ENCODE measurements at places on chromosomes 4 and X.

- no peak for DNase-seq
Measured at GRCh38 chr4:36332023-36332781, 50.8 kb downstream of the DTHD1 start.

- DNase-seq = no peak
Measured at GRCh38 chr4:174494726-174495125, 27.6 kb downstream of the HPGD start.

- DNase-seq = no peak
Measured at GRCh38 chr4:186096681-186097165, 7.8 kb upstream of the FAM149A start.

- no peak for DNase-seq
Measured at GRCh38 chr4:52791936-52792335, 40.7 kb upstream of the ERVMER34-1 start.

- no peak for DNase-seq
Measured at GRCh38 chr4:10998846-10999245, 314.3 kb upstream of the CLNK start.

DNA sequence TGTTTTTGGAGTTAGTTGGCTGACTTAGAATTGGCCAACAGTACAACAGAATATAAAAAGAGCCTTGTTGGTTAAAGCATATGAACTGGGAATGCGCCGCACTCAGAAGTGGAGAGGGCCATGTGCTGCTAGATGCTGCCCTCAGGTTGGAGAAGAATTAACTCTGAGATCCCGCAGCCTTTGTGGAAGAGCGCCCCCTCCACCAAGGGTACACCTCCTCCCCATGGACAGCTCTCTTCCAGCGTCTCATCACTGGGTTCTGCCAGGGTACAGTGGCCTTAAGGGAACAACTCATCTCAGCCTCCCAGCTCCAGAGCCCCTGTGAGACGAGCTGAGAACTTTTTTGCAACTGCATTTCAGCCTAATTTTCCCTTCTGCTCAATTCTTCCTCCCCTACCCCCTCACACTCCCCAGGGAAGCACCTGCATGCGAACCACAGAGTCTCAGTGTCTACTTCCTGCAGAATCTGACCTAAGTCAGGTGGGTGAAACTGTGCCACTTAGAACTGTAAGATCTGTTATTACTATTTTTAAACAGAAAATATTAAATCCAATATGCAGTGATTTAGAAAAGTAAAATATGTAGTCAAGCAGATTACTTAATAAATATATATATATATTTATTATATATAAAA is 380.6 kb downstream of the RAB28 start:
- no peak for DNase-seq

- DNase-seq = no peak
Measured at GRCh38 chr4:6408263-6408662, 64.2 kb downstream of the PPP2R2C start.

GRCh38 chr4:126710935-126711334 is 921.8 kb upstream of the INTU start:
- DNase-seq = no peak

GRCh38 chr4:111572470-111572869 is 572.8 kb upstream of the FAM241A start:
- no peak for DNase-seq

GRCh38 chr4:126223784-126224407 is 909.1 kb downstream of the FAT4 start:
- no peak for DNase-seq

DNA sequence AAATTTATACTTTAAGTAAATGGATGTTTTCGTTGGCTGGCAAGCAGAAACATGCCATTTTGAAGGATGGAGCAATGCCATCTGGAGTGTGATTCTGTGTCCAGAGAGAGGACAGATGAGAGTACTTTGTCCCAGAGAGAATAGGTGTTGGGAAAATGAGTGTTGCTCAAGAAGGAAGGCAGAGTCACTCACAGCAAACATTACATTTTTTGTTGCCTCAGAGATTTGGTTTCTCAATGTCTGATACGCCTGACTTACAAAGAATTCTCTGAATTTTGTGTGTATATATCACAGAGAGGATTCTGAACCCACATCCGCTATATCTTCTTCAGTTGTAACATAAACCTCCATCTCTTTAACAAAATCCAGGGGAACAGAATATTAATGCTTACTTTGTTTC is 102.8 kb upstream of the PCDH18 start:
- DNase-seq = no peak

- DNase-seq = peak; percentile 58
Measured at GRCh38 chrX:9873952-9874351, 87.7 kb downstream of the SHROOM2 start.

- DNase-seq = no peak
Measured at GRCh38 chr4:169657470-169658107, 37.2 kb downstream of the CLCN3 start.

- no peak for DNase-seq
Measured at GRCh38 chrX:52415304-52415703, 46.5 kb downstream of the XAGE2 start.

- DNase-seq = no peak
Measured at GRCh38 chr4:151646322-151646721, 114.5 kb downstream of the GATB start.

DNA sequence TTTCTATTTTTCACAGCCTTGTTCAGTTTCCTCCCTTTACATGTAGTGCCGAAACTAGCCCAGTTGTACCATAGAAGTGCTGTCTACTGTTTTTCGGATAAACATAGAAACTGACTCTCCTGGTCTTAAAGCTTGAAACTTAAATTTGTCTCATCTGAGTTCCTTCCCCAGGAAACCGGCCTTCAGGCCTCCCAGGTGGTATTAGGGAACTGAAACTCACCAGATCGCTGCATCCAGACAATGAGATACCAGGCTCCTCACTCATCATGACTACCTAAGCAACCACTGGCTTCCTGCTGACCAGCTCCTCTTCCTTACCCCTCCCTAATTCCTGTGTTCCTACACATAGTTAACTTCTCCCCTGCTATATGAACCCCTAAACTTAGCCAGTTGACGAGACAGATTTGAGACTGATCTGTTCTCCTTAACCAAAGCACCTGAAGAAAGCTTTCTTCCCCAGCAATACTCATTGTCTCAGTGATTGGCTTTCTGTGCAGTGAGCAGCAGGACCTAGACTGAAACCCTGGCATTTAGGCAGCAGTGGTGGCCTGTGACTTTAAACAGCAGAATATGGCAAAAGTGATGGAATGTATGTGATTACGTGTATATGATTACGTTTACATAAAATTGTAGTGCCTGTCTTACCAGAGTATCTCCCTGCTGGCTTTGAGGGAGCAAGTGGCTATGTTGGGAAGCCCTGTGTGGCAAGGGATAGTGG is 959.1 kb upstream of the LCORL start:
- DNase-seq = no peak

DNA sequence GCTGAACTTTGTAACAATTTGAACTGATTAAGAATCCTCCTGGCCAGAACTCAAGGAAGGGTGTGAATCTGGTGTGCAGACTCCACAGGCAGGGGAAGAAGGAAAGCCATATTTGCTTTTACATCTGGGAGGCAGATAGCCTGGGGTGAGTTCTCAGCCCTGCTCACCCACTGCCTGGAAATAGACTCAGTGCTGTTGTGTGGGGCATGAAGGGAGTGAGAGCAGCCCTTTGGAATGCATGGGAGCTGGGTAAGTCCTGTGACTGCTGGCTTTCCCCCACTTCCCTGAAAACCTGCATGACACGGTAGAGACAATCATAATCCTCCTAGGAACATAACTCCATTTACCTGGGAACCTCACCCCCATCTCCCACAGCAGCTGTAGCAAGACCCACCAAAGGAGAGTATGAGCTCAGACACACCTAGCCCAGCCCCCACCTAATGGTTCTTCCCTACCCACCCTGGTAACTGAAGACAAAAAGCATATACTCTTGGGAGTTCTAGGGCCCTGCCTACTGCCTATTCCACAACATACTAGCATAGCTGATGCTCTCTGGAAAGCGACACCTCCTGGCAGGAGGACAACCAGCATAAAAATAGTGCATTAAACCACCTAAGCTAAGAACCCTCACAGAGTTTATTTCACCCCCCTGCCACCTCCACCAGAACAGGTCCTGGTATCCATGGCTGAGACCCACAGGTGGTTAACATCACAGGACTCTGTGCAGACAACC is 59.3 kb upstream of the UBQLN2 start:
- DNase-seq = no peak

- no peak for DNase-seq
Measured at GRCh38 chr4:184419976-184420375, 54.4 kb downstream of the IRF2 start.

Measured in activated T-cell treated with anti-CD3 and anti-CD28 coated beads, Interleukin-2, amount 50 U/mL, for 24 hours (primary cell).